H9 (cell line): ENCODE measurements at places on chromosomes 6 and 20. TPM values are rescaled to one million over a fixed set of nuclear protein-coding genes. Genes with fewer than 3 reads are reported as not detected.
A peak's percentile ranks its signal among the peaks of the same experiment; 100 is the strongest.

The NR2E1 gene
- total RNA-seq, result not detected in 2 replicates

GRCh38 chr20:11845340-11845739, 72.4 kb upstream of the BTBD3 start:
- no peak for DNase-seq

DNA sequence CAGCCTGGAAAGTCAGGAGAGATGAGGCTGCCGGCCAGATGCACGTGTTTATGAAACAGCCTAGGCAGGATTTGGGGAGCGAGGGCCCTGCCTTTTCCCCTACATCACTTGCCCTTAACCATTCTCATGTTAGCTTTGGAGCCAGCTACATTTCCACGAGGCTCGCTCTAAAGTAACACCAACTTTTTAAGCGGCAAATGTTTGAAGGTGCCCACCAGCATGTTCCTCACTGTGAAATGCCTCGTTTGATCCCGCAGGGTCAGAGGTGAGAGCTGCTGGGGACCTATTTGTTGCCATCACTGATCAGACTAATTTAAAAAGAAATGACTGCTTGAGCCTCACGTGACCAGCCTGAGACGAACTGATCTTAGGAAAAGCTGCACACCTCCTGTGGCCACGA, 51.6 kb upstream of the DACT2 start:
- no peak for DNase-seq

The RPS18 gene
- total RNA-seq, result 3,216 and 3,296 TPM in 2 replicates

DNA sequence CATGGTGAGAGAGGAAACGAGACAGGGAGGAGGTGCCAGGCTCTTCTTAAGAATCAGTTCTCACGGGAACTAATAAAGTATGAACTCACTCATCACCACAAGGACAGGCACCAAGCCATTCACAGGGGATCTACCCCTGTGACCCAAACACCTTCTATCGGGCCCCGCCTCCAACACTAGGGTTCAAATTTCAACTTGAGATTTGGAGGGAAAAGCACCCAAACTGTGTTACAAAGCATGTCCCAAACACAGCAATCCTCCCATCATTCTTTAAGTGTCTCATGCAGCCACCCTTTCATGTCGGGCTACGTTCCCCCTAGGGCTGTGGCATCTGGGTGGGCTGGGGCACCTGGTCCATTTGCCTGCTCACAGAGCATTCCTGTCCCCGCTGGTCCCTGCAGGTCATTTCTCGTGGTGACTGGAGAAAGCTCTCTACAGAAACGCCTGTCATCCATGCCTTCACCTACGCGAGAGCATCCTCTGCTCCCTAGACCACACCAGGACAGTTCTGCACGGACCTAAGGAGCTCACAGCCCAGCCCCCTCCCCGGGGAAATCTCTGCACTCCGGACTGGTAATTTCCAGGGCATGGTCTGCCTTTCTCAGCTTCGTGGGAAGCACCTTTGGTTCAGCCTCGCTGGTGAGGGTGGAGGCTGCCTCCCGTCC, 79.6 kb downstream of the TTLL2 start:
- peak; percentile 14 for DNase-seq

GRCh38 chr6:159819932-159820640, 20.0 kb downstream of the PNLDC1 start:
- DNase-seq, result peak; percentile 57

GRCh38 chr6:167141667-167142432, 15.9 kb downstream of the GPR31 start:
- peak; percentile 75 for DNase-seq

GRCh38 chr6:149305372-149305771, 12.1 kb upstream of the TAB2 start:
- no peak for DNase-seq

DNA sequence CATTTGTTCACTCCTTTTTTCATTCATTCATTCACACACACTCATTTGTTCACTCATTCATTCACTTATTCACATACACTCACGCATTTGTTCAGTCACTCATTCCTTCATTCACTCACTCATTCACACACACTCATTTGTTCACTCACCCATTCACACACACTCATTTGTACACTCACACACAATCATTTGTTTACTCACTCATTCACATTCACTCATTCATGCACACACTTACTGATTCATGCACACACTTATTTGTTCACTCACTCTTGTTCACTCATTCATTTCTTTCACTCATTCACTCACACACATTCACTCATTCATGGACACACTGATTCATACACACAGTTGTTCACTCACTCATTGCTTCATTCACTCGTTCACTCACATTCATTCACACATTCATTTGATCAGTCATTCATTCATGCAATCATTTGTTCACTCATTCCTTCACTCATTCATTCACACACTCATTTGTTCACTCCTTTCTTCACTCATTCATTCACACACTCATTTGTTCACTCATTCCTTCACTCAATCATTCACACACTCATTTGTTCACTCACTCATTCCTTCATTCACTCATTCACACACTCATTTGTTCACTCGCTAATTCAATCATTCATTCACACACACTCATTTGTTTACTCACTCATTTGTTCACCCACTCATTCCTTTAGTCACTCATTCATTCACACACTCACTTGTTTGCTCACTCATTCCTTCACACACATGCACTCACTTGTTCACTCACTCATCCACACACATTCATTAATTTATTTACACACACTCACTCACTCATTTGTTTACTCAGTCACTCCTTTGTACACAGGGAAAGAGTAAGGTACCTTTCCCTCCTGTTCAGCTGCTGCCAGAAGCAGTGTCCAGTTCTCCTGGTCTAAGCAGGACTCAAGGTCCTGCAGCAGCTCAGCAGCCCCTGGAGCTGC, 50.7 kb upstream of the BHLHE23 start:
- no peak for DNase-seq

The SPTLC3 gene
- total RNA-seq, result 0.42 and 0.68 TPM in 2 replicates

DNA sequence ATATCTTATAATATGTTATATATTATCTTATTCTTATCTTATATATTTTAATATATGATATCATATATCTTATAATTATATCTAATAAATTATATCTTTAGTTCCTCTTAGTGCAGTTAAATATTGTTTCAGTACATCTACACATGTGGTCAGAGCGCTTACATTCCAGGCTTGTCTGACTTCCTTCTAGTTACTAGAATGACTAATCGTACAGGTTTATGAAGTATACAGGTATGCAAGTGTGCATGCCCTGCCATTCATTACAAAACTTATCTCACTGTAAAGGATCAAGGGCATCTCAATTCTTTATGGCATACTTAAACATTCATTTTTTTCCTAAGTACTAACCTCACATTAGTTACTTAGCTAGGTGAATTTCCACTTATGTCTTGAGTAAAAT, 1278.0 kb upstream of the MAP3K7 start:
- no peak for DNase-seq

- DNase-seq, result no peak
Measured at GRCh38 chr6:30113841-30114240, 951 bp upstream of the TRIM31 start.

DNA sequence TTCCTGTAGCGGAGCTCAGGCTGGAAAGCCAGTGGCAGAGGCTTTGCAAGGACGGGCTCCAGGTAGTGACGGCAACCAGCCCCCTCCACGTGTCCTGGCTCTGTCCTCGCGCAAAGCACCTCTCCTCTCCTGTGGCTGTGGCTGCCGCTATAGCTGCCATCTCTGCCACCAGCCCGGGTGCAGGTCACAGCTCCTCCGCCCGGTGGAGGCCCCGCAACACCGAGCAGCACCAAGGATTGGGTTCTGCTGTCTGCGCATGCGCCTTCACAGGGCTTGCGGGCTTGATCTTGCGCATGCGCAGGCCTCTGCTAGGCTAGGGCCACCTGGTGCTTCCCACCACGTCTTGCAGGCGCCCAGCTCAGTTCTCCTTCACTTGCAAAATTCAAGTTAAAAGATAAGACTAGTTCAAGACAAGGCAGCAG, 625.4 kb downstream of the QKI start:
- peak; percentile 44 for DNase-seq
